ENCODE measurements at places on chromosomes 1 and 21. TPM values are rescaled to one million over a fixed set of nuclear protein-coding genes. Genes with fewer than 3 reads are reported as not detected.

DNA sequence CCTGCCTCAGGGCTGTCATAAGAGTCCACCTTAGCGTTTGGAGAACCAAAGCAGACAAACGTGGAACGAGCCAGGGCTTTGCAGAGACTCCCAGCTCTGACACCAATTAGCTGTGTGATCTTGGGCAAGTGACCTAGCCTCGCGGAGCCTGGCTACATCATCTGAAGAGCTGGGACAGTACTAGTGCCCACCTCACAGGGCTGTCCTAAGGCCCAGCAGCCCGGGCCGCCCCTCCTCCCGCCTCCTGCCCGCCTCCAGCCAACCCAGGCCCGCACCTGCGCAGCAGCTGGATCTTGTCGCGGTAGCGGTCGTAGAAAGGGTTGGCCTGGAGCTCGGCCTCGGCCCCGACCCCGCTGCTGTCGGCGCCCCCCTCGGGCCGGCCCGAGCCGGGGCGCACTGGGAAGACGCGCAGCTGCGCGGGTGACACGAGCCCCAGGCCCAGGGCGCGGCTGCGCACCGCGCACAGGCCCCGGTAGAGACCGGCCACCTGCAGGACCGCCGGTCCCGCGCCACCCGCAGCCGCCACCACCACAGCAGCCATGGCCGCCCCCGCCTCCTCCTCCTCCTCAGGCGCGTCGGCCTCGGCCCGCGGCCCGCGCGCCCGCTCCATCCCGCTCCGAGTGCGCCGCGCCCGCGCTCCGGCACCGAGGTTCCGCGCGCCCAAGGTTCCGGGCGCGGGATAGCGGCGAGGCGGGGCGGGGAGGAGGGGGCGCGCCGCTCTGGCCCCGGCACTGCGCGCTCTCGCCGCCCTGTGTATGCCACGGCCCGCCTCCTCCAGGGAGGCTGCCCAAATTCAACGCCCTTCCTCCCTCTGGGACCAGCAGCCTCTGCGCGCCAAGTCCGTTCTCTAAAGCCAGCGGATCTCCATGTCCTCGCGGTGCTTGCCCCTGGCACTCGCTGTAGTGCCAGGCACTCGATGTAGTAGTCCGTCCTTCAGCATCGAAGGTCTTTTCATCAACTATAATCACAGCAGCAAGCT, at the start of gene ATPAF1:
Gene ATPAF1 (minus strand): TSS at position 583 of the 979 bp plus-strand sequence. CDS start 42 bp downstream, at position 541.
- DNase-seq, result peak; percentile 90

DNA sequence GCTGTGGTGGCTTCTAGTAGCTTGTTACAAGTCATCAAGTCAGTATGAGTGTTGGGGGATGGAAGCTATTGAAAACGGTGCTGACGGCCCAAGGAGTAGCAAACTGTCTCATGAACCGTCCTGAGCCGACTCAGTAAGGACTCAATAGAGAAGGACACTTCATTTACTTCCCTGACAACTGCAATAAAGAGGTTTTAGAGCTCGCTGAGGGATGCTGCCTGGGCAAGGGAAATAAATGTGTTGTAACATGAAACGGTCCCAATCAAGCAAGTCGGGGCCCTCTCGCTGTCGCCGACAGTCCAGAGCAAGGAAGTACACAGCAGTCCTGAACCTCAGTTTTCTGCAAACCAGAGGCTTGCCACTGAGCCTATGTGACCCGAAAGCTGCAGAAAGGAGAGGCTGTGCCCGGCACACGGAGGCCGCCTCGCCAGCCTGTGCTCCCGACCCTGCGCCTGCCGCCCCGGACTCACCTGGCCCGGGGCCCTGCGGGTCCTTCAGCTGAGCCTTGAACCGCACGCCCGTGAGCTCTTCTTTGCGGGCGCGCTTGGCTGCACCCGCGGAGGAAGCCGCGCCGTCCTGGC, 423 bp downstream of the URB1 start:
- DNase-seq, result no peak

GRCh38 chr1:164579381-164579780, 20.4 kb downstream of the PBX1 start:
- no peak for DNase-seq

DNA sequence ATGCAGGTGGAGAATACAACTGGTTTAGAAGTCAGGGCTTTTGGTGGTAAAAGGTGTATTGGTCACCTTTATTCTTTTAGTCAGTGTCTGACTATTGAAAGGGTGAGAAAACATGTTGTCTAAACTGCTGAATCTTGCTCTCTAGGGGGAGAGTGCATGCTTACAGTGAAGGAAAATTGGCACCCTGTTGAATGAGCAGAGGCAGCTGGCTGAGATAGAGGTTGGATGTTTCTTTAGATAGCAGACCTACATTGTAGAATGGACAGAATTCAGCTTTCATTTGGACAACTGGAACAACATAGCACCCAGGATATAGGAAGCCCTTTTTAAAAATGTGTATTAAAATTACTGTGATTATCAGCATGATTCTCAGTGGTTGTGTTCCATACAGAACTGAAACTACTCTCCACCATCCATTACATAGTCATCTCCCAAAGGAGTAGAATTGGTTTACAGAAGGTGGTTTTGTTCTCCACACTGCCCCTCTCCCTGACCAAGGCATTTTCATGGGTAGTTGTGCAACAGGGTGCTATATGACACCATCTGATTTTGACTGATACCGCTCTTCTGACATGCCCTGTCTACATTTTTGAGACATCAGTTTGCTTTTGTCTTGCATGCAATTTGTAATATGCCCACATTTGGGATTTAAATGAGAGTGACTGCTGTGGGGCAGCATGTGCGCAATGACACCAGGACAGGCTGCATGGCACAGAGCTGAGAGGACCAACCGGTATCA, 16.2 kb downstream of the RHOU start:
- no peak for DNase-seq

DNA sequence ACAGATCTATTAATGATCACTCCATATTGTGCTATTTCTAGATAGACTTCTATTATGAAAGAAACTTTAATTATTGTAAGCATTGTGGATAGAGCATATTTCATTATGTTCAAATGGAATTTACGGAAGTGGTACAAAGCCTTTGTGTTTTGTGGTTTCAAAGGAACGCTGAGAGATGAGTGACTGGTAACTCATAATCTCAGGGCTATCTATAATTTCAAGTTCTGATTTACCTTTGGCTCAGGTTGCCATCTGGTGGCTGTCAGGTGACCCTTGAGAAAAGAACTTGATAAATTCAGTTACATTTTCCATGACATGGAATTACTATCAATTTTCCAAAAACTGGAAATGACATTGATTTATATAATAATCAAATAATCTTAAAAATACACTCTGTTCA, 12.2 kb downstream of the NTNG1 start:
- DNase-seq, result no peak

DNA sequence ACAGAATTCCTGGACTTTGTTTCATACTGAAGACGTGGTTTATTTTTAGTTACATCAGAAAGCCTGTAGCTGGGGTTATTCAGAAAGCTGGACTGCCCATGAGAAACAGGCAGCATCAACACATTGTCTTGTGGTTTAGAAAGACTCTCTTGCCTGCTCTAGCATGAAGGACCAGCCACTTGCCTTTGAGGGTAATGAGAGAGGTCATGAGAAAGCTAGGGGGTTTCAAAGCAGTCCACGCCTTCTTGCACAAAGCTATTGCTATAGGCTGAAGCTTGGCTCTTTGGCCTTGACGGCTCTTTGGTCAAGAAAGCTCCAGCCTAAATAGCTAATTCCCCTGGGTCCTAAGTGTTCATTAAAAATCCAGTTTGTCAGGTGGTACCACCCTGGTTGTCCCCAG, 208.1 kb downstream of the PRDM2 start:
- DNase-seq, result no peak

DNA sequence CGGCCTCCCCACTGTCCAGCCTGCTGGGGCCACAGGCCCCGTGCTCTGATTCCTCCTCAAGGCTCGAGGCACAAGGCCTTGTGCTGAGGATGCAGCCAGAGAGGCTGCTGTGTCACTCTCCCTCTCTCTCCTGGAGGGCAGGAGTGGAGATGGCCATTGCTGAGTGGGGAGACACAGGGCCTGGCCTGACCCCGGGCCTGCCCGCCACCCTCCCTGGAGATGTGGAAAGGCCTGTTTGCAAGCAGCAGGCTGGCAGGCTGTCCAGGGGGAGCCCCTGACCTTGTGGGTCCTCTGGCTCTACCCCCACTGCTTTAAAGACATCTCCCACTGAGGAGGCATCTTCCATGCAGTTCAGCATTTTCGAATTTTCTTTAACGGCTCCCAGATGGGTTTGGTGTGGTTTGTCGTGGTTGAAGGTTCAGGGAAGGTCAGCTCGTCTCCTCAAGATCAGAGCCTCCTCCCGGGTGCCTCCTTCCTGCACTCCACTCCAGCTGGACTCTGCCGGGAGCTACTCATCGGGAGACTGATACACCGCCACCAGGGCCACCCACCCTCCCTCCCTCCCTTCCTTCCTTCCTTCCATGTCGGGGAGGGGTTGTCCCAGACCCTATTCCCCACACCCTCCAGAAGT, 69.1 kb downstream of the SPSB1 start:
- DNase-seq, result no peak

GRCh38 chr1:9929431-9930385, 13.5 kb downstream of the LZIC start:
- no peak for DNase-seq

GRCh38 chr21:46425571-46425970, 33.1 kb upstream of the DIP2A start:
- DNase-seq, result peak; percentile 61

- DNase-seq, result peak; percentile 89
These were observed 8.9 kb downstream of the SLAMF1 start for GRCh38 chr1:160637821-160638539.

DNA sequence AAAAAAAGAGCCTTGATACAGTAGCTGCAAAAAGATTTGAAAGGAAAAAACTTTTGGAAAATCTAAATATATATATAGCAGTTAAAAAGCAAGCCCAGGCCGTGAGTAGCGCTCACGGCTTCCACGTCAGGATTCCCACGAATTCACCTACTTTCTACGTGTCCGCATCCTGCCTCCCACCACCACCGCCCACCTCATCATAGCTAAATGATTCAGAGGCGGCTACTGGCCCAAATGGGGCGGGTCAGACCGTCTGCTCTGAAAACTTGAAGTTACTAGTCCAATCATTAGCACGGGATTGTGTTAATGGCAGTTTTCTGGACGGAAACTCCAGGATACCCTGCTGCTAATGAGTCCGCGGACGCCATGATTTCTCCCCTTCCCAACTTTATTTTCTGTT, 1.3 kb upstream of the CCSAP start:
- no peak for DNase-seq

The AMIGO1 gene
- 1.1 TPM for total RNA-seq

The APCS gene
- total RNA-seq, result not detected

- DNase-seq, result no peak
These were observed 50.7 kb upstream of the VTCN1 start for GRCh38 chr1:117261424-117261785.

DNA sequence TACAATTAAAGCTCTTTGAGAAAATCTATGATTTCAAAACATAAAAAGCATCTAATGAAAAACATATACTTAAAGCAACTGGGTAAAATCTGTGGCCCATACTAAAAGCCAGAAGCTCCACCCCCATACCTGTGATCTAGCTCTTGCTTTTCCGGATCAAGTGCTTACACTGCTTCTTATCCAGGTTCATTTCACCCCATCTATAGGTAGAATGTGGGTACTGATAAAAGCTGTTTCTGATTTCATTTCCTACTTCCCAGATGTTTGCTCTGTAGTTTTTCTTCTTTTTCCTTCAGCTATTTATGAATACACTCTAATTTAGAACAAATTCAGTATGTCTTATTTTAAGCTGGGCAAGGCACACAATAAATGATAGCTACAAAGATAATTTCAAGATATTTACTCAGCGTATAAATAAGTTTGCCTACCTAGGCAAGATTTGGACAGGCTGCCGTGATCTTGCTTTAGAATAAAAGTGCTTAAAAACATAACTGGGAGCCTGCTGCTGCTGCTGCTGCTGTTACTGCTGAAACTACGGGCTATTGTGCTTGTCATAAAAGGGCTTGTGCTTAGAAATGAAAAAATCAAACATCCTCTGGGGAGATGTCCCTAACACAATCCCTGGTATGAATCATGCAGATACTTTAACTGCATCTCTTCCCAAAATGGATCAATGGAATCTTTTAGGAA, 2.1 kb downstream of the SIPA1L2 start:
- DNase-seq, result peak; percentile 74

DNA sequence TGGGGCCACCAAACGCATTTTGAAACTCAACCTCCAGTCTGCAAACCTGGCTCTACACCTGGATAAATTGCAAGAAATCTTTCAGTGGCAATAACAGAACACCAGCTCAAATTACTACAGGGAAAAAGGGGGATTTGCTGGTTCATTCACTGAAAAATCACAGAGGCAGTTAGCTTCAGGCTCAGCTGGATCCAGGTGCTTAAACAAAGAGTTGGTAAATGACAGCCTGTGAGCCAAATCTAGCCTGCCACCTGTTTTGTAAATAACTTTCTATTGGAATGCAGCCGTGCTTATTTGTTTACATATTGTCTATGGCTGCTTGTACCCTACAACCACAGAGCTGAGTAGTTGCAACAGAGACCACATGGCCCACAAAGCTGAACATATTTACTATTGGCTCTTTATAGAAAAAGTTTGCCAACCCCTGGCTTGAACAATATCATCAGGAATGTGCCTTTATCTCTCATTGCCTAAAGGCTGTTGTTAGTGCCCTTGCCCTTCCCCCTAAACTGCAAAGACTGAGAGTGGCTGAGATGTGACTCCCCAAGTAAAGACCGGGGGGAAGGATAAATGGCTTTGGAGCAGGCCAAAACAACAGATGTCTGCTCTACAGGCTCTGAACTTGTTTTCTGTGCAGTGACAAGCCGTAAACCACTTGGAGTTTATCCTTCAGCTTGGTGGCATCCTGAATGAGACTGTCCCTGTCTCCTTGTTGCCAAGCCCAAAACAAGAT, 21.5 kb upstream of the PTPRF start:
- DNase-seq, result no peak

GRCh38 chr1:192810253-192810880, 1.5 kb downstream of the RGS2 start:
- DNase-seq, result peak; percentile 59

DNA sequence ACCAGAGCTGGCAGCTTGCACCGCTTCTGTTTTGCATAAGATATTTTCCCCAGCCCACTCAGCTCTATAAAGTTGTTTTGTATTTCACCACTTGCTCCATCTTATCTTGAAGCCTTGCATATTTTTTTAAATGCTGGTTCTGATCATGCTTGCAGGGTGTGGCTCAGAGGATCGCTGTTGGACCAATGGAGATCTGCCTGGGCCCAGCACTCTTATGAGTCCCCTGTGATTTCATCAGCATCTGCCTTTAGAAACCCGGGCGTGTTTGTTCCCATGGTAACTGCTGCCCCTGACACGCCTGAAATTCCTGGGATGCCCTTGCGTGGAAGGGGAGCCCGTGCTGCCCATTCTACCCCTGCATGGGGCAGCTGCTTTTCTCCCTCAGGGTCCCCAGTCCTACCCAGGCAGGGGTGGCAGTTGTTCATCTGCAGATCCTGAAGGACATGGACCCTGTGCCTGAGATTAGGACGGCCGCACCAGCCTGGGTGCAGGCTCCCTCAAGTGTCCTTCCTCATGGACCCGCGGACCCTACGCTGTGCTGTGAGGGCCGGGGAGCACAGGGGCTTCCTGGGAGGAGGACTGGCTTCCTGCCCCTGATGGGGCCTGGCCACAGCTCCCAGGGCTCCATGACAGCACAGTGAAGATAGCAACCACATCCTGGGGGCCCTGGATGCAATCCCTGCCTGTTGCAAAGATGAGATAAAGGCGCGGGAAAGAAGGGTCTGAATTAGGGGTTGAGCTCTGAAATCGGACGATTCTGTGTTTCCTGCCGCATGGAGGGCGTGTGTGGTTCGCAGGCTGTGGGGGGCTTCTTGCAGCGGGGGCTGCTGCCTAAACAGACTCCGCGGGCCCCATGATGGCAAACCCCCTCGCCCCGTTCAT, 226.5 kb downstream of the SDCCAG8 start:
- DNase-seq, result no peak
